ENCODE measurements at places on chromosomes 5 and 9. TPM values are rescaled to one million over a fixed set of nuclear protein-coding genes. Genes with fewer than 3 reads are reported as not detected.

ADAMTSL2 gene
- polyA plus RNA-seq = 2.3 TPM

BNC2 gene
- 8.0 TPM for polyA plus RNA-seq

ARID3C gene
- not detected for polyA plus RNA-seq

LRRC19 gene
- 0.09 TPM for polyA plus RNA-seq

SGCD gene
- polyA plus RNA-seq = 92.7 TPM

PCDH12 gene
- polyA plus RNA-seq = not detected

ACTBL2 gene
- not detected for polyA plus RNA-seq

Measured in muscle of arm (tissue), 14 donors.